Foreskin melanocyte (primary cell): ENCODE measurements at places on chromosomes 13 and 19.

GRCh38 chr13:30107121-30107520 lies 200.2 kb downstream of the KATNAL1 start:
- DNase-seq = no peak

DNA sequence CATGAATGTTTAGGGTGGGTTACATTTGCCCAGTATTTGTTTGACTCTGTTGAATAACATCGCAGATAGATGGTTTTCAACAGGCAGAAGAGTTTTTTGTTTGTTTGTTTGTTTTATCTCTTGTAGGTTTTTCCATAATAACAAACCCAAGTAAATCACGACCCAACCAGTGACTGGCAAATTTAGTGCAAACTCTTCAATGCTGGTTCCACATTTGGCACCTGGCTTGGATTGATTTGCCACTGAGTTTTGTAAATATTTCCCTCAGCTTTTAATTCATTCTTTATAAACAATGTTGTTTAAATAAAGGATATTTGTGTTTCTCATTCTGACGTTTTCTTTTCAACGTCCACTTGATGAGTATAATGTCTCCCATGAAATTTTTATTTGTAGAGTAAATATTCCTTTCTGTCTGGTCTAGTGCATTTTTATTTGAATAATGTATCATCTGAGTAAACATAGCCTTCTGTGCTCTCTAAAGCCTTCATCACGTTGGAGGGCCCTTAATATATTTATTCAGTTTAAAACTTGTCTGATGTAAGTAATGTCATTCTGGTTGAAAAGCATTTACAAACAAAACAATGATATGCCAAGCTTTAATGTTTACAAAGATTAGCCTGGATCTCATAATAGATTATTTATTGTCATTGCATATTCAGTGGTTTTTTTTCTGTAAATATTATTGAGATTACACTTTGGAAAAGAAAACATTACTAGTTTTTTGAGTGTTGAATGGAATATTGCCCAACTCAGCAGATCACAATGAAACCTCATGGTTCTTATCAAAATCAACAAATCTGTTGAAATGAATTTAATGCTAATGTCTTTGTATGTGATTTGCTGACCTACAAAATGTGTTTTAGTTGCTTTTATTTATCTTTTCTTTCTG lies 90.4 kb upstream of the PEG3 start:
- no peak for DNase-seq

DNA sequence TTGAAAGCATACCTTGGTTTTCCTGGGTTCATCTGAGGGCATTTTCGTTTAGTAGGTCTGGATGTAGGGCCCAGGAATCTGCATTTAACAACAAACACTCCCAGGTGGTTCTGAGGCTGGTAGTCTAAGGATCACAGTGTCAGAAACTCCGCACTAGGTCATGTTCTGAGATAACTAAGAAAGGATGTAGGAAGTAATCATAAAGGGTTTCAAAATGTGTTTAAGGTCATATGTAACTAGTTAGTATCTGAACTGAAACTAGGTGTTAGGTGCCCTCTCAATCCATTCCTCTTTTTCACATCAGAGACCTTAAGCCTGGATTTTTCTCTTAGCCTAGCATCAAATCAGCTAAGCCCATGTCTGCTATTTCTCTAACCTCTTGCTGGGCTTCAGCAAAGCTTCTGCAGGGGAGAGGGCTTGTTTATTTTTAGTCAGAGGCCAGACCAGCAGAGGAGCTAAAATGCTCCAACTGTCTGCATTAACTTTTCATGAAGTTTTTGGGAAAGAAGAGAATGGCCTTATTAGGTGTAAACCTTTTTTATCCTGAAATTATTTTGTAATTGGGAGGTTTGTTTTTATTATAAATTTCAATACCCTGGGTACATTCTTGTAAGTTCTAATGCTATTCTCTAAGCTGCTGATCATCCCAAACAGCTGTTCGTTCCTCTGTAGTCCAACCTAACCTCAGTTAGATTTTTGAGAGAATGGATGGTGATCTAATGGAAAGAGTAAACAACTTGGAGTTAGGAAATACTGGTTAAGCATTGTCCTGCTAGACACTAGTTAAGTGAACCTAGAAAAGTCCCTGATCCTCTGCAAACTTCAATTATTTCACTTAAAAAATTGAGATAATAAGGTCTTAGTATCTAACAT lies 262.8 kb upstream of the RFC3 start:
- no peak for DNase-seq

DNA sequence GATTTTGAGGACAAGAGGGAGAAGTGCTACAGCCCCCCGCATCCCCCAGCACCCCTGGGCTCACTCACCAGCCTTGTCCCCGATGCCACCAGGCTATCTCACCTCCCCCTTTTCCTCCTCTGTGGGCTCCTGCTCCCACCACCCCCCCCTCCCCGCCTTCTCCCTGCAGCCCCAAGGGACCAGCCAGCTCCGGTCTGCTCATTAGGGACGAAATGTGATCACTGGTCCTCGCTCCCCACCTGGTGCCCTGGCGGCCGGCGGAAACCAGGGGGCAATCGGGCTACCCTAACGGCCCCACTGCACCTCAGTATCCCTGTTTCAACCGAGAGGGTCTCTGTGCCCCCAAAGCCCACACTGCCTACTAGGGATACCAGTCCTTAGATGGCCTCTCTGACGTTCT lies 2.7 kb downstream of the GPR4 start:
- DNase-seq = no peak

- DNase-seq = no peak
Observed at GRCh38 chr13:42602906-42603305, 29.0 kb downstream of the TNFSF11 start.

DNA sequence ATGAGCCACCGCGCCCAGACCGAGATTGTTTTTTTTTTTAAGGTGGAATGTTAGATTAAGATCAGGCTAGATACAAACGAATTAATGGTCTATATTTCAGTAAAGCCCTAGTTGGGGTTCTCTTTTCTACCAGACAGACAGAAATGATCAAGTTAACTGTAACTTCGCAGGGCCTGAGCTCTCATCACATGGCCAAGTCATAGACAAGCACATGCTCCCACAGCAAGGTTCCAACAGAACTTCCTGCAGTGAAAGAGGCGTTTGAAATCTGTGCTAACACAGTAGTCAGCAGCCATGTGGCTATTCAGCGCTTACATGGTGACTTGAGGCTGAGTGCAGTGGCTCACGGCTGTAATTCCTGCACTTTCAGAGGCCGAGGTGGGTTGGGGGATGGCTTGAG lies 34.7 kb upstream of the SEMA6B start:
- peak; percentile 52 for DNase-seq

GRCh38 chr19:40552848-40553247 lies 23.8 kb upstream of the SHKBP1 start:
- no peak for DNase-seq

GRCh38 chr19:10863107-10863717 lies 8.1 kb upstream of the CARM1 start:
- no peak for DNase-seq

DNA sequence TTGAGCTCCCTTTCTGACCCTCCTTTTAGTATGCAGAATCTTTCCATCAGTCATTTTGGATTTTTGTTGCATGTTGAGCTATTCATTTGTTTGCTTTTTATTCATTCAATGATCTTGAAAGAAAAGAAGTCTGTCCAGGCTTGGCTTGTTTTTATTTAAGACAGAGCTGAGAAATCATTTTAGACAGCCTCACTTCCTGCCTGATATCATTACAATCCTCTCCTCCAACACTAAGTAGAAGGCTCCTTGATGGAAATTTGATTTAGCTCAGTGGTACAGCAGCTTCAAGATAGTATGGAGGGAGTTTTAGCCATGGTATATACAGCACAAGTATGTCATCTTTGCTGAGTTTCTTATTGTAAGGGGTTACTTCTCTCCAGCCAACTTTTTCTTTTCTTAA lies 28.4 kb downstream of the MBNL2 start:
- no peak for DNase-seq

GRCh38 chr13:80591976-80592740 lies 251.2 kb upstream of the SPRY2 start:
- DNase-seq = no peak

DNA sequence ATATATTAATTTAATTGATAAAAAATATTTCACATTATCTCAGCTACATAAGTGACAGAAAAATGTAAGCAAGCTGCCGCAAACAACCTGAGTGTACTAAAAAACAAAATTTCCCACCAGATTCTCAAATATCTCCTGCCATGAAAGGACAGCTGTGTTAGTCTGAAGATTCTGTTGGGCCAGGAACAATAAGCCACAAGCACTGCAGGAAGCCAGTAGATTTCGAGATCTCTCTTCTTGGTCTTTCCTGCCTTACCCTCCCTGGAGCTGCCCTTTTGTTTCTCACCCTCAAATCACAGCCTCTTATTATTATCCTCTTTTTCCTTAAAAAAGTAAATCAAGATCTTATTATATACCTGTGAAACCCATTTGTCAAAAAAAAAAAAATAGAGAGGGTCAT lies 165.6 kb downstream of the EFNB2 start:
- DNase-seq = no peak

DNA sequence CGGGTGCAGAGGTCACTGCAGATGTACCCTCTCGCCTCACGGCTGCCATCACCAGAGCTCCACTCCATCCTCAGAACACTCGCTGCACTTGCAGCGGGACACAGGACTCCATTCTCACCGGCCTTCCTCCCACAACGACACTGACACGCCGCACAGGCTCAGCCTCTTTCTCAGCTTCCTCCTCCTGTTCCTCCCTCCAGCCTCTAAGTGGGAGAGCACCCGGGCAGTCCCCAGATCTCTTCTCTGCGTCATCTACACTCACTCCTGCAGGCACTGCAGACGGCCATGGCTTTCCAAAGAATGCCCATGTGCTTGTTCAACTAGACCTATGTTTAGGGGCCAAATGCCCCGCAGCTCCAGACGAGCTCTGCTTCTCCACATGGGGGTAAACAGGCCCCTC lies 14.3 kb upstream of the FKRP start:
- DNase-seq = no peak

DNA sequence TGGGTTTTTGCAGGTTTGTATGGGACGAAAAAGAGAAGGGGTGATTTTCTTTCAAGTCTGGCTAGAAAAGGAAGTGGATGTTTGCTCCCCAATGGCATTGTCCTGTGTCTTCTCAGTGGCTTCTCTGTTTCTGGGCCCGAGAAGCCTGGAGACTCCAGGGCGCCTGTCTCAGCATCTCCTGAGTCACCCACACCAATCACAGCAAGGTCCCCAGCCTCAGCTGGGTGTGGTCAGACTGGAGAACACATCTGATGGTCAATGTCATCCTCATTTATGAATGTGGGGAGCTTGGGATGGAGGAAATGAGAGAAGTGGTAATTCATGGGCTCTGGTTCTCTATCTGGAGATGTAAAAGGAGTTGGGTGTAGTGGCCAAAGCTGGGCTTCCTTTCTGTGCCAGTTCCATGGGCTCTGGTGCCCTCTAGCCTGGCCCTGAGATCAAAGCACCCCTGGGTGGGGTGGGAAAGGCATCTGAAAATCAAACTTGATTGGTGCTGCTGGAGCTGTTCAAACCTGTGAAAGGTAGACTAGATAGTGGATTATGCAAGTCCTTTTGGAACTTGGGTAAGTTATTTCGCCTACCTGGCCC lies 13.4 kb downstream of the RASL11A start:
- no peak for DNase-seq

DNA sequence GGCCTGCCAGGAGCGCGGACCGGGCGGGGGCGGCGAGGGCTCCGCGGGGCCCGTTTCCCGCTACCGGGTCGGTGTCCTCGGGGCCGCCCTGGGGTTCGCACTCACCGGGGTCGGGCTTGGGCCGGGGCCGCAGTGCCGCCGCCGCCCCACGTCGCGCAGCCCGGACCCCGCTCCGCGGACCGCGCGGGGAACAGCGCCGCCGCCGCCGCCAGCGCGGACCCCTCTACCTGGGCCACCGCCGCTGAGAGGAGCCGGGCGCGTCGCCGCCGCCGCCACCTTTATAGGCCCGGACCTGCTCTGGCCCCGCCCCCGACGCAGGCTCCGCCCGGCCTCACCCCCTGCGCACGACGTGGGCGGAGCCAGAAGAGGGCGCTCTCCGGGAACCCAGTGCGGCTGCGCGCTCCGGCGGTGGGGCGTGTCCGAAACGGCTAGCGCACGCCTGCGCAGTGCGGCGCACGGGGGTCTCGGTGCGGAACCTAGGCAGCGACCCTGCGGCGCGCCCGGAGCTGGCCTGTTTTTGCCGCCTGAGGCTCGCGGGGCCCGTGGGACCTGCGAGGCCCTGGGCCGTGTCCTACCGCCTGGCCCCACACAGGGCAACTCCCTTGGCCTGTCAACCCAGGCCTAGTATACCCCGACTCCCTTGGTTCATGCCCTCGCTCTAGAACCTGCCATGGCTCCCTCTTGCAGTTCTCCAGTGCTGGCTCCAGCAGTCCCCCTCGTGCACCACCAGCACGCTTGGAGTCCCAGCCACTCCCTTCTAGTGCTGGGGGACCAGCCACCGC lies at the start of gene MKNK2:
Gene MKNK2 (minus strand): TSS at position 254 of the 782 bp plus-strand sequence. CDS start 393 bp downstream, outside the sequence.
- peak; percentile 48 for DNase-seq

GRCh38 chr13:57253551-57253950 lies 86.6 kb downstream of the PRR20E start:
- DNase-seq = no peak

GRCh38 chr19:47190167-47190727 lies 40.8 kb downstream of the BBC3 start:
- DNase-seq = peak; percentile 94

DNA sequence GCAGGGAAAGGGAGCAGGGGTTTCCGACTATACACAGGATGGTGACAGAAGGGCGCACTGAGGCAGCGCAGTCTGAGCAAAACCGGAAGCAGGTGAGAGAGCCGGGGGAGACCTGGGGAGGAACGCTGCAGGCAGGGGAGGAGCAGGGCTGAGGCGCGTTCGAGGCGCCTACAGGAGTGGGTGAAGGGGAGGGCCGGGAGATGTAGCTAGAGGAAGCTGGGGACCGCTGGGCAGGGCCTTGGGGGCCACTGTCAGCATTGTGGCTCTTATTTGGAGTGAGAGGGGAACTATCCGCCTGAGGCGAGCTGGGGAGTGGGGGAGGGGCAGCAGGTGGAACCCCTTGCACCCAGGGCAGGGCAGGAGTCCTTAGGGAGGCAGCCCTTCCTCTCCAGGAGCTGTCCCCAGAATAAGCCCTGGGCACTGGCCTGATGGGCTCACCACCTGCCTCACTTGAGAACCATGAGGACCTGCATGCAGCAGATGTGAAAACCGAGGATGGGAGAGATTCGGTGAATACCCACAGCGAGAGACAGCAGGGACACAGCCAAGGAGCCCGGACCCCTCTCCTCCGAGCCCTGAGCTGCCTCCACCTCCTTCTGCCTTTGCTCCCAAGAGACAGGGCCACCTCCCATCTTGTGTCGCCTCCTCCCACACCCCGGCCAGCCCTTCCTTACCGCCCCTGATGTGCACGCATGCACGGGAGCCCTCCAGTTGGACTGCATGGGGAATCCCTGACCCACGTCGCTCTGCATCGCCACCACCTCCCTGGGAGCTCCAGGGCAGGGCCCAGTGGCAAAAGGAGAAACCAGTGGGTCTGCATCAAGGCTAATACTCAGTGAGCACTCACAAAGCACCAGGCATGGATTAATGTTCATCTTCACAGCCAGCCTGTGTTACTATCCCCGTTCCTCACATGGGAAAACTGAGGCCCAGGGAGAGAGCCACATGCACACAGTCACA lies 10.3 kb downstream of the AKT2 start:
- DNase-seq = no peak

GRCh38 chr13:94558716-94559115 lies 37.2 kb downstream of the TGDS start:
- no peak for DNase-seq
